ENCODE measurements at places on chromosomes 7 and 10.

- DNase-seq: no peak
Measured at GRCh38 chr7:94029976-94030375, 25.8 kb upstream of the BET1 start.

DNA sequence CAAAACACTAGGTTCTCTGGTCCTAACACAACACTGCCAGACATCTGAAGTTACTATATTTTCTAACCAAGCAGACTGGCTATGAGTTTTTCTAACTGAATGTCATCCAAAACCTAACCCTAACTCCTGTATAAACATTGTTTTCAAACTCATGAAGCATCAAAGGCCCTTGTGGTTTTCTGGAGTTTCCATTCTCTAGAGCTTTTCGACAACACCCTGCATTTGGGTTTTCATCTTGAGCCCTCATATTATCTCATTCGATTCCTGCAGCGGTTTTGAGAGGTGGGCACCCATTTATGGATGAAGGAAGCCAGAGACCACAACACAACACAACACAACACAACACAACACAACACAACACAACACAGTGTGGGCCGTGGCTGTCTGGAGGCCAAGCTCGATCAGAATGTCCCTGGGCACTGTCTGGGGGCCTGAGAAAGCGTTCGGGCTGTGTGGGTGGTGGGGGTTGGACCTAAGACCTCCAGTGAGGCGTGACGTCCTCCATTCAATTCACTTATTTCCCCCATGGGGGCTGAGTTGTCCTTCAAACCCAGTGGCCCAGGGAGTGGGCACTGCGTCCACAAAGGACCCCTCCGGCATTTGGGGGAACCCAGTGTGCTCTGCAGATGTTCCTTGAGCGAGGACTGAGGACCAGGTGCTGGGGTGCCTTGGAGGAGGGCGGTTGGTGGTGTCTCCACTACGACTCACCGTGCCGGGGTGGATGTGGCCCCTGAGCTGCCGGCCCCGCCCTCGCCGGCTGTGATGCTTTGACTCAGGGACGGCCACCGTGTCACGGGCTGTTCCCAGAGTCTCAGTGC is 490.4 kb downstream of the DNAJB6 start:
- no peak for DNase-seq

DNA sequence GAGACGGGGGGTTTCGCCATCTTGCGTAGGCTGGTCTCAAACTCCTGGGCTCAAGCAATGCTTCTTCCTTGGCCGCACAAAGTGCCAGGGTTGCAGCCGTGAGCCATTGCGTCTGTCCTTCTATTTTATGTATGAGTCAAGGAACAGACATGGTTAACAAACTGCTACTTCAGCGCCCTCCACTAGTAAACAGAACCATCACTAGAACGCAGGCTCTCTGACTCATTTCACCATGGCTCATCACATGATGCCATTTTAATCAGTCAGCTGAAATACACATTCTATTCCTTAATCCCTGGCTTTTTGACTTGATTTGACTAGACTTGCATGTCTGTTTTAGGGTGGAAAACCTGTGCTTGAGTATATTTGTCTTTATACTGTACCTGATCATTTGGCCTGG is 41.3 kb downstream of the CELF2 start:
- DNase-seq: no peak

DNA sequence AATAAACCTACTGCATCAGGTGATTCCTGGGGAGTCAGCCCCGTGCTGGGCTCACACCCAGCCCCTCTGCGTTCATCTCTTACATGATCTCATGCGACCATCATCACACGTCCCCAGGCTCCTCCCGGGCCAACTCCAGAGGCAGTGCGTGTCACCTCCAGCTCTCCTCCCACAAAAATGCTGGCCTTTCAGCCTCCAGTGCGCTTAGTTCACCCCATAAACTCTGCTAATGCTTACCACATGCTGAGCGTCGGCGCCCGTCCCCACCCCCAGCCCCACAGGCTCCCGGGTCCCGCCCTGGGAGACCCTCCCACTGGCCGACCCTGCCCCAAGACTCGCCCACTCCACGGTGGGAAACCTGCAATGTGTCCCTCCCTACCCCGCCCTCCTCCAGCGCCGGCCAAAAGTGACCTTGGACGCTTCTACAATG is 816 bp upstream of the SDK1 start:
- DNase-seq: no peak

- DNase-seq: no peak
Measured at GRCh38 chr10:121168545-121169216, 317.5 kb downstream of the WDR11 start.

GRCh38 chr10:70909326-70909935 is 21.1 kb upstream of the PCBD1 start:
- DNase-seq: no peak

GRCh38 chr7:77419102-77419501 is 3.0 kb upstream of the GSAP start:
- DNase-seq: no peak

GRCh38 chr10:127635882-127636281 is 86.8 kb downstream of the NPS start:
- no peak for DNase-seq

DNA sequence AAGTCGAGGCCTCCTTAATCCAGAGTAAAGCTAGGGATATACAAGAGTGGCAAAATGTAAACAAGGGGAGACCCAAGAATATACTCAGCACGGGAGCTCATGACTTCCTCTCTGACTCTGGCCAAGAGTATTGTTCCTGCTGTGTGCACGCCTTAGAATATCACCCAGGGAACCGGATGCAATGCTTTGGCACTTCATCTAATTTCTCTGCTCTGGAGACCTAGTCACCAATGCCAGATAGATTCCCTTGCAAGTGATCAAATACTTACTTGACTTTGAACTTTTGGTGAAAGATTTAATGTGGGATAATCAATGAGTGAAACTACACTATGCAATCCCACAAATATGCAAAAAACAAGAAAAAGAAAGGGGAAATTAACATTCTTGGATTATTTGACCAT is 695.5 kb downstream of the INHBA start:
- no peak for DNase-seq

GRCh38 chr7:1123715-1124114 is 35.8 kb downstream of the GPER1 start:
- DNase-seq: no peak

DNA sequence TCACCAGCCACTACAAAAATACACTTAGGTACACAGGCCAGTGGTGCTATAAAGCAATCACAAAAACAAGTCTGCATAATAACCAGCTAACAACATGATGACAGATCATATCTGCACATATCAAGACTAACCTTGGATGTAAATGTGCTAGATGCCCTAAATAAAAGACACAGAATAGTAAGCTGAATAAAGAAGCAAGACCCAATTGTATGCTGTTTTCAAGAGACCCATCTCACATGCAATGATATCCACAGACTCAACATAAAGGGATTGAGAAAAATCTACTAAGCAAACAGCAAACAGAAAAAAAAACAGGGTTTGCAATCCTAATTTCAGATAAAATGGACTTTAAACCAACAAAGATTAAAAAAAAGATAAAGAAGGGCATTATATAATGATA is 505.4 kb upstream of the FZD8 start:
- no peak for DNase-seq

DNA sequence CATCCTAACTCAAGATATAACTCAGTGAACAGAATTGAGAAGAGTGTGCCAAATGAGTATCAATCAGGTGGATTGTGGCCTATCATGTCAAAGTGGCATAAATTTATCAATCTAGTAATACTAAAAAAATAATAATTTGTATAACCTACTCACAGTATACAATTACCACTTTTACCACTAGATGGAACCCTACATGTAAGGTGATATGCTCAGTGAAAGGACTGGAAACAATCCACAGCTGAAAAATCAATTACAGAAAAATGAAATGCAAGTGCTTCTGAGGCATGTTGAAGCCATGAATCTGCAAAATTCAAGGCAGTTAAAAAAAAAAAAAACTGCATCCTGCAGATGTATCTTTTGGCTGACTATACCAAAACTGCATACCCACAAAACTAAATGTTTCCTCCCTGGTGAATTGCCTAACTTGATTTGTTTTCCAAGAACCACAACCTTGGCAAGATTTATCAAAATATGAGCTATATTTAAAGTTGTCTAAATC is 13.9 kb downstream of the ARHGAP19 start:
- peak; percentile 54 for DNase-seq

- DNase-seq: no peak
Measured at GRCh38 chr7:105268056-105268455, 120.7 kb downstream of the SRPK2 start.

DNA sequence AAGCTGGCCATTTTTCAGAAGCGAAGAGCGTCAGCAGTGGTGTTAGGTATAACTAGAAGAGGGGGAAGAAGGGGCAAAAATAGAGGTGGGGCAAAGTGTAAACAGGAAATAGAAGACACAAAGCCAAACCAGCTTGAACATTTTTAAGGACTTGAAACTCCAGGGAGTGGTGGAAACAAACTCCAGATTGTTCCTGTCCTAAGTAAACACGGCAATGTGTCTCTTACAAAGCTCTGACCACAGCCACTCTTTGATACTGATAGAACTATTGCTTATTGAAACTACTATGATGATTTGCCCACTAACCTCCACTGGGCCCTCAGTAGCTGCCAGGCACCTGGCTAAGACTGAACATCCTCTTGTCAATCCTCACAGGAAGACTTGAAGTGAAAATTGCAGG is 20.8 kb upstream of the CDH23 start:
- DNase-seq: no peak

DNA sequence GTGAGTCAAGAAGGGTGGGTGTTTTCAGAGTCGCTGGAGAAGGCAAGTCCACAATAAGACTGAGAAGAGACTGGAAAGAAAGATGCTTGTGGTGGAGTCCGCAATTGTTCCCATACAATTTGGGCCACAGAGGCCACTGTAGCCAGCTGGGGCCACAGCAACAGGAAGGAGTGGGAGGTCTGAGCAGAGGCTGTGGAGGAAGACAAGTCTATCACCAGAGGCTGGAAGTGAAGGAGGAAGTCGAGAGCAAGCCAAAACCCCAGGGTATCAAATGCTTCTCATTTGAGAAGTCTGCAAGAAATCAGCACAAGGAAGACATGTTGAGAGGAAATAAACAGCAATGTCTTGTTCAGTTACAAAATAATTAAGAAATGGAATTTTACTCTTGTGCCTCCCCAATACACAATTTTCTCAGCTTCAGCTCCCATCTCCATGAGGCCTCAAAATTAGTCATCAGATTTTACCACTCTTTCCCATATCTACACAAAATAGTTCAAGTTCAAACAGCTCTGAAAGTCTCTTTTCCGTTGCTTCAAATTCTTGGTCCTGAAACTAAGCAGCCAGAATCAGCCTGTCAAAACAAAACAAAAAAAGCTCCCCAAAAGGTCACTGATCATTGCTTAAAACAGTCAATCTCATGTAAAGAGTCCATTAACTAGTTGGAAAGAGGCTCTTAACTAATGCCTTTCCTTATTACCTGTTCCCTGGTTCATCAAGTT is 31.6 kb downstream of the SLC16A12 start:
- DNase-seq: no peak

- DNase-seq: no peak
Measured at GRCh38 chr7:27139334-27140125, 4.0 kb downstream of the HOXA5 start.

GRCh38 chr10:51606825-51607462 is 92.5 kb downstream of the CSTF2T start:
- DNase-seq: no peak

DNA sequence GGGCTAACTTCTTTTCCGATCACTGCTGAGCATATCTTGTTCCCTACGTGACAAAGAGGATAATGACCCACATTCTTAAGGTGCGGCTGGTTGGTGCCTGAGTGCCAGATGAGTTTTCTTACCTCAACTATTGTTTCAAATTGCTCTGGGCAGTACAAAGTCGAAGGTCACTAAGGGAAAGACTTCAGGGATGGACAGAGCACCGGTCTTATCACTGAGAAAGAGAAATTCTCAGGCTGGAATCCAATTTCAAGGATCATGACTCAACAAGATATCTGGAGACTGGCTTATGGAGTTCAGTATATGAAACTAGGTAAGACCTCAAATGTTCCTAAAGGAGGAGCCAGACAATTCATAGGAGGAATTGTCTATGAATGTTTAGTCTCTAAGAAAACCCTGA is 780.3 kb downstream of the SUGCT start:
- DNase-seq: no peak

- DNase-seq: no peak
Measured at GRCh38 chr10:61888744-61889143, 12.8 kb upstream of the ARID5B start.

DNA sequence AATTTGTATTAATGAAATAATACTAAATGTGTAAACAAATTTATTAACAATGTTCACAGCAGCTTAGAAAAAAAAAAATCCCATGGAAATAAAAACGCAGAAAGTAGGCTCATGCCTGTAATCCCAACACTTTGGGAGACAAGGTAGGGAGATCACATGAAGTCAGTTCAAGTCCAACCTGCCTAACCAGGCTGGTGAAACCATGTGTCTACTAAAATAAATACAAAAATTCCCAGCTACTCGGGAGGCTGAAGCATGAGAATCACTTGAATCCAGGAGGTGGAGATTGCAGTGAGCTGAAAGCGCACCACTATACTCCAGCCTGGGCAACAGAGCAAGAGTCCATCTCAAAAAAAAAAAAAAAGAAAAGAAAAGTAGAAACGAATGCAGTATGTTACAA is 36.2 kb downstream of the LARP4B start:
- DNase-seq: no peak

- no peak for DNase-seq
Measured at GRCh38 chr10:72612203-72612826, 13.6 kb downstream of the MICU1 start.

DNA sequence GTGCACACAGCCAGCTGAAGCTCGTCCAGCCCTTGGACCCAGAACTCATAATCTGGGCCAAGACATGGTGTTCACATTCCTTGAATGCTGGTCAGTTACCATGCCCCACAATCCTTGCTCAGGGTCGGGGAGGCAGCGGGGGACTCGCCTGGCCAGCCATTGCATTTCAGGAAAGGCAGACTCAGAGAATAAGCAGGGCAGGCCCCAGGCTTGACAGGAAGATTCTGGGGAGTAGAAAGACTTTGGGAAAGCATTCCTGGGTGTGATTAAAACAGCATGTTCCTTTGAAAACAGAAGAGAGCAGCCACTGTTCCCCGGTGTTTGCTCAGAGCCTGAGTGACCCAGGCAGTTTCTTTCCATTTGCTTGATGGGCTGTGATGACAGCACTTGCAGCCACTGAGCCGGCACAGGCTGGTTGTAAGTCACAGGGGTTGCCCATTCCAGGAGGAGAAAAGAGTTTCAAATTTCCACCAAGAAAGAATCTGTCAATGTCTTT is 473.7 kb downstream of the TYW1 start:
- DNase-seq: peak; percentile 62

GRCh38 chr7:120979765-120980499 is 8.6 kb upstream of the CPED1 start:
- no peak for DNase-seq

GRCh38 chr7:55086413-55087201 is 67.8 kb downstream of the EGFR start:
- no peak for DNase-seq

- DNase-seq: no peak
Measured at GRCh38 chr7:157715938-157716280, 379.1 kb downstream of the DNAJB6 start.

- DNase-seq: no peak
Measured at GRCh38 chr10:64733980-64734379, 1212.8 kb downstream of the REEP3 start.
